ENCODE measurements at places on chromosomes 4 and X.

- DNase-seq: no peak
These were observed 6.8 kb downstream of the PYURF start for GRCh38 chr4:88516746-88517145.

- no peak for DNase-seq
These were observed 151.1 kb downstream of the CFAP299 start for GRCh38 chr4:80486603-80487002.

- no peak for DNase-seq
These were observed 106.2 kb upstream of the FAT1 start for GRCh38 chr4:186829740-186830449.

GRCh38 chrX:10076765-10077164 is 80.0 kb upstream of the CLCN4 start:
- DNase-seq: no peak

GRCh38 chr4:180335566-180335965 is 1907.6 kb upstream of the TENM3 start:
- DNase-seq: no peak

DNA sequence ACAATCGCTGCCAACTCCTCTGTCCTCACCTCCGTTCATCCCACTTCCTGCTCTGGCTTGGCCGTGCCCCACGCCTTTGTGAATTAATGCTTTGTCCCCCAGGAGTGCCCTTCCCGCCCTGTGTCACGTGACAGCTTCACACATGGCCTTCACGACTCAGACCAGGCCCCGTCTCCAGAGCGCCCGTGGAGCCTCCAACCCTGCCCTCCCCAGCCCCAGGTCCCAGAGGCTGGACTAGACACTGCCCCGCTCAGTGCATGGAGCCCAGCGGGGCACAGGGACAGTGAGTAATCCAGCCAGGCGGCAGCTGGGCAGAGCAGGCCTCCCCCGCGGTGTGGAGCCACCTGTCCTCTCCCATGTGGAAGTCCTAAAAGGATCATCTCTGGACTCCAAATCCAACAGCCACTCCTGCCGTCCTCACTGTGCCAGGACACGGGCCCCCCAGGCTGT is 7.4 kb downstream of the ADRA2C start:
- no peak for DNase-seq

DNA sequence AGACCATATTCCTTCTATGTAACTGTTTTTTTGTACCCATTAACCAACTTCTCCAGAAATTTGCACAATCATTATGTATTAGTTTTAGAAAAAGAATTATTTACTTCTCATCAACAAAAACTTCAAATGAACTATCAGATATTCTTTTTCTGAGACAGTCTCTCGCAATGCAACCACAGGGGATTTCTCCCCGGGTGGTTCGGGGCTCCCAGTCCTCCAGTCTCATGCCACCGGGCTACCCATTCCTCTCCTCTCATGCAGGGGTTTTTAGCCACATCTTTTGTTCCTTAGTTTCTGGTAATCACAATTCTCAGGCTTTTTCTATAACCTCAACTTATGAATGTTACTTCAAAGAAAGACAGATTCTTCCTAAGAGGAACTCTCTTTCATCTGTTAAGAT is 46.6 kb upstream of the CLNK start:
- DNase-seq: no peak

- no peak for DNase-seq
These were observed 905.4 kb upstream of the NDST4 start for GRCh38 chr4:116018831-116019230.

GRCh38 chr4:174332741-174333493 is 49.2 kb downstream of the CEP44 start:
- DNase-seq: no peak

DNA sequence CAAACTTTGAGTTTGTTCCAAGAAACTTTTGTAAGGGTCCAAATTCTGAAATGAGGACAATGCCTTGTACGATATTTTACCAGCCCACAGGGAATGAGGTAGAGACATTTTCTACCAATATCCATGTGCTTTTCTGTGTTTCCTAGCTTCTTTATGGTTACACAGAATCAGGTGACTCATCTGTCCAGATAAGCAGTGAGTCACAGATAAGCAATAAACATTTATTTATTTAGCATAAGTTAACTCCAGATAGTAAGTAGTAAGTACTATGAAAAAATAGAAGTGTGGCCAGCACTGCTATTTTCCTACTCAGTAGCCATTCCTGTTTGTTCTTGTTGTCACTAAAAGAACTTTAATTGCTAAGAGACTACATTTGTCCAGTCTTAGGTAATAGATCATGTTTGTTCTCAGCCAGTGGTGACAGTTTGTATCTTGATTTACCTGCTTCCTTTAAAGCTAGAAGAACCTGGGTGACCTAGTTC is 7.4 kb downstream of the AFF1 start:
- no peak for DNase-seq

DNA sequence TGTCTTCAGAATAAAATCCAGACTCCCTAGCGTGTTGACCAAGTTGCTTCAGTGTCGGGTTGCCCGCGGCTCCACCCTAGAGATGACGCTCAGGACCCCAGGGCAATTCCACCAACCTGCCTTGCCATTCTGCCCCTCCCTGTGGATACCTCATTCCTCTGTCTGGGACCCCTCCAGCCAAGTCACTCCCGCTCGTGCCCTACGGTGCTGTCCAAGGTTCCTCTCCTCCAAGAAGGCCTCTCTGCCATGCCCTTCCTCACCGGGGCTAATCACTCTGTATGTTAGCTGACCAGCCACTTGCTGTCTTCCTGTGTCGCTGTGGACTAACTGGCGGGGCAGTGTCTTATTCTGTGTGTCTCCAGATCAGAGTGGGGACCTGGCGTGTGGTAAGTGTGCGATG is 46.6 kb downstream of the TENM3 start:
- DNase-seq: no peak

GRCh38 chrX:67544281-67545035 is 637 bp downstream of the AR start:
- peak; percentile 3 for DNase-seq

- no peak for DNase-seq
These were observed 1760.2 kb upstream of the TENM3 start for GRCh38 chr4:180483036-180483435.

DNA sequence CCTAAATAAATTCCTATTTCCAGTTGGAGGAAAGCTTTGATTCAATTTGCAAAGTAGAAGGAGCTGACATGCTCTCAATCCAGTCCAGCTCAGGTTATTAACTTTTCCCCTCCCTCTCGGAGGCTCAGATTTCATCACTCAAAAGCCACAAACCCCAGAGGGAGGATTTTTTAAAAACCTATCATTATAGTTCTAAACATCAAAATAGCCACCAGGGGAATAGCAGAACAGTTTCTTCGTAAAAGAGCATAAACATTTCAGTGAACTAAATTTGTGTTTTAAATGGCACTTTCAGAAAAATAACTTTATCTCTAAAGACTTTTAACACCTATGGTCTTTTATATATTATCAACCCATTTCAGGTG is 8.8 kb downstream of the GPRIN3 start:
- no peak for DNase-seq

- DNase-seq: no peak
These were observed 56.5 kb upstream of the CLNK start for GRCh38 chr4:10740891-10741620.

GRCh38 chrX:42944381-42944998 is 166.5 kb upstream of the PPP1R2C start:
- no peak for DNase-seq

GRCh38 chr4:107709916-107710315 is 10.1 kb downstream of the PAPSS1 start:
- peak; percentile 92 for DNase-seq

- DNase-seq: peak; percentile 93
These were observed 111.5 kb downstream of the AFAP1 start for GRCh38 chr4:7828011-7828720.

- DNase-seq: no peak
These were observed 95.3 kb downstream of the ZAR1 start for GRCh38 chr4:48585401-48585800.

DNA sequence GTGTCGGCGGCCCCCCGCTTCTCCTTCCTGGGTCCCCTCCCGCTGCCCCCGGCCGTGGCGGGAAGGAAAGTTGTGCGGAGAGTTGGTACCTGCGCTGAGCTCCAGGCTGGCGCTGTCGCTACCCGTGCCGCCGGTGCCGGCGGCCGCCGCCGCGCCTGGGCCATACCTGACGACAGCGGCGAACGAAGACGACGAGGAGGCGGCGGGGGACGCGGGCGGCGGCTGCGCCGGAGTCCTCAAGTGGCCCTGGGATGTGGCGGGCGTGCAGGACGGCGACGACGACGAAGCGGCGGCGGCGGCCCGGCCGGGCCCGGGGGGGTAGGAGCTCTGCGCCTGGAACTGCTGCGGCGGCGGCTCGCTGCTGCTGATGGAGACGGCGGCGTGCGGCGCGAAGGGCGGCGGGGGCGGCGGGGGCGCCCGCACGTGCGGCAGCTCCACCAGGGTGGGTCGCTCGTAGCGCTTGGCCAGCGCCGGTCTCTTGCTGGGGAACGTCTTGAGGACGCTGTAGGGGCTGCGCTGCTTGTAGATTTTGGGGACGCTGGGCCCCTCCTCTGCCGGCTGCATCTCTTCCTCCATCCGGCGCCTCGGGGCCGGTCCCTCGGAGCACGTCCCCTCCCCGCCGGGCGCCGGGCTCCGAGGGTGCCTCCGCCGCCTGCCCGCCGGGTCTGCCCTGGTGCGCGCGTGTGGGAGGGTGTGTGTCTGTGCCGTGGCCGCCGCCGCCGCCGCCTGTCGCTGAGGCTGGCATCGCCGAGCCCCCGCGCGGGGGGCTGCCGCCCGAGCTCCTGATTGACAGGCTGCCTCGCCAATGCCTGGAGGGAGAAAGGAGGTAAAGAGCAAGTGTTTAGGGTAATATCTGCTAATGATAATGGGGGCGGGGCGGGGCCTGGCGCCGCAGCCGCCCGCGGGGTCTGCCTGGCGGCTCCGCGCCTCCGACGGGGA is 618 bp downstream of the BEND4 start:
- DNase-seq: no peak

DNA sequence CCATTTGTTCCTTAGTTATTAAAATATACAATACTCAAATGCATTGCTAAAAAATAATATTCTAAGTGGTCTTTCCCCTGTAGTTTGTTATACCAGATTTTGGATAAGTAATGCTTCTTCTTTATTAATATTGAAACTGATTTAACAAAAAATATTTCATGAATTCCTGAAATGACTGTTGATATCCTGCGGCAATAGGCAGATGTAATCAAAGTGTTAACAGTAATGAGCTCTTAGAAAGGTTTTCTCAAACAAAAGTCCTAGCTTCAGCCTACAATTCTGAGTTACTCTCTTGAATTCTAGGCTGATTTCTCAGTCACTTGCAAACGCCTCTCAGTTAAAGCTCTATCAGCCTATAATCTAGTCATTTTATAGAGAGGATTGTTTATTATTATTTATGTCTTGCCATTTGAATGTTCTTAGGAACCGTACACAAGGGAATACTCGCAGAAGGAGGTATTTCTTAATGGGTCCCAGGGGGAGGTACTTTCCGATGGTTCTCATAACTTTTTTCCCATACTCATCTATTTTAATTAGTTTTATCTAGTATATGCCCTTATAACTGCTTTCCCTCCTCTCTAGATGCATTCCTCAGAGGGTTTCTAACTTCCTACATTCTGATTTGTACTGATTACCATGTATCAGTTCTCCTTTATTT is 96.8 kb downstream of the FNIP2 start:
- DNase-seq: no peak

GRCh38 chr4:53863736-53864365 is 200.6 kb downstream of the CHIC2 start:
- no peak for DNase-seq

DNA sequence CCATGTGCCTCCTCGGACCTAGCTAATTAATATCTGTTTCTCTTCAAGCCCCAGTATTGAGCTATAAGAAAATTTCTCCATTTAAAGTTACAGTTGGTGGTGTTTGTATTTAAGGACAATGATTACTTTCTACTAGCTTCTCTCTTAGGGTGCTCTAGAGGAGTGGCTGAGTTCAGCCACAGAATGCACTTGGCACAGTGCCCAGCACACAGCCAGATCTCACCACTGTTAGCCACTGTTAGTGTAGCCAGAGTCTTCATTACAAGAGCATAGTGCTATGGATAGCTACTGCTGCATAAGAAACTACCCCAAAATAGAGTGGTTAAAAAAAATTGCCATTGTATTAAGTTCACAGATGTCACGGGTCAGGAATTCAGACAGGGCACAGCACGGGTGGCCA is 421.3 kb downstream of the BCOR start:
- DNase-seq: no peak

DNA sequence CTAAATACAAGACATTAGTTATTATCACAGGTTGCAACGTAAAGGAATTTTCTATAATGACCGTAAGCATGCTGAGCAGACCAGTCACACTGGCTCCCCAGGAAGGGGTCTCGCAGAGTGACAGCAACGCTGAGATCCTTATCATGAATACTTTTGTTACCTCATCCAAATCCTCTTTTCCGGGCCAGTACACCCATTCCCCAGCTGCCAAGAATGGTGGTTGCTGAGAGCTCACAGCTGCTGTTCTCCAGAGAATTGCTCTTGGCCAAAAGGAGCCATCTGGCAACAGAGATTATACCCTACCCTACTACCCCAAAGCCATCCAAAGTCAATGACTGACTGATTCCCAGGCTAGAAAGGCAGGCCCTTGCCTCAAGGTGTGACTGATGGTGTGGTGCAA is 91.6 kb downstream of the FUNDC1 start:
- no peak for DNase-seq

DNA sequence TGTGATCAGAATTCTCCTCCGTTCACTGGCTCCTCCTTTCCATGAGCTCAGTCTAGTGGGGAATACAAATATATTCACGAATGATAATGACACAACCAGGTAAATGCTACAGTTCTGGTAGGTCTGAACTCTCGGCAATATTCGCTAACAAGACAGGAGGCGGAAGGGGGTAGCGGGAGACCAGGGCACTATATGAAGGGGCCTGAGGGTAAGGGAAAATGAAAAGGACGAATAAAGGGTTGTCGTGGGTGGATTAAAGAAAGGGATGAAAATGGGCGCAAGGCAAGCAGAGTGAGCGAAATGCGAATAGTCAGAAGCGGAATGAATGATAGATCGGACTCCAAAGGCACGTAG is 743 bp downstream of the NKAP start:
- no peak for DNase-seq

GRCh38 chr4:81215931-81216330 is 909 bp upstream of the PRKG2 start:
- no peak for DNase-seq

- no peak for DNase-seq
These were observed 40.7 kb downstream of the FAM184B start for GRCh38 chr4:17740702-17741101.

GRCh38 chrX:153459986-153460385 is 10.4 kb downstream of the HAUS7 start:
- no peak for DNase-seq

- DNase-seq: no peak
These were observed 1.3 kb downstream of the VMA21 start for GRCh38 chrX:151398346-151398745.

GRCh38 chr4:53431052-53431451 is 53.6 kb downstream of the FIP1L1 start:
- no peak for DNase-seq

DNA sequence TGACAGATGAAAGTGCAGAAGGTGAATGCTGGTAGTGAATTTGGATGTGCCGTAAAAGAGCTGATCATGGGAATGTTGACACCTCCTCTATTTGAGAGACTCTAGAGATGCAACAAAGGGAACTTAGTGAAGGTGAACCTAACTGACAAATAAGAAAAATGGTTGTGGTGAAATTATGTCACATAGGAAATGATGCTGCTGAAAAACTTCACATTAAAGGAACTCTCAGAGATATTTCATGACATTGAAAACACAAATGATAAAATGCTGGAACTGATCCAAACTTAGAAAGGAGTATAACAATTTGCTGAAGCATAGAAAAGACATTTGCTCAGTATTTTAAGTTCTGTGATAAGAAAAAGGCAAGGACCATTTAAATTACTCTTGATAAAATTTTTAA is 31.9 kb downstream of the MGAT4D start:
- no peak for DNase-seq

- DNase-seq: no peak
These were observed 28.7 kb downstream of the RAB28 start for GRCh38 chr4:13455411-13455810.

All from bone marrow (tissue), 2 donors.